ENCODE measurements at places on chromosomes 5 and 9.

- H3K4me1 ChIP-seq = no peaks in the 10 kb centered on the region
- H3K27ac ChIP-seq = no peak overlapping the region
- no peak for DNase-seq
- no peak overlapping the region for H3K4me3 ChIP-seq
- no peaks in the 10 kb centered on the region for H3K27me3 ChIP-seq
Observed at GRCh38 chr9:38035873-38036272, 33.2 kb downstream of the SHB start.

- no peaks in the 10 kb centered on the region for H3K4me1 ChIP-seq
- H3K27ac ChIP-seq = no peak overlapping the region
- H3K36me3 ChIP-seq = peaks cover 5% of the 10 kb centered on the region
- no peaks in the 10 kb centered on the region for H3K27me3 ChIP-seq
- H3K4me3 ChIP-seq = no peak overlapping the region
Observed at GRCh38 chr9:17824616-17825264, 245.9 kb downstream of the SH3GL2 start.

DNA sequence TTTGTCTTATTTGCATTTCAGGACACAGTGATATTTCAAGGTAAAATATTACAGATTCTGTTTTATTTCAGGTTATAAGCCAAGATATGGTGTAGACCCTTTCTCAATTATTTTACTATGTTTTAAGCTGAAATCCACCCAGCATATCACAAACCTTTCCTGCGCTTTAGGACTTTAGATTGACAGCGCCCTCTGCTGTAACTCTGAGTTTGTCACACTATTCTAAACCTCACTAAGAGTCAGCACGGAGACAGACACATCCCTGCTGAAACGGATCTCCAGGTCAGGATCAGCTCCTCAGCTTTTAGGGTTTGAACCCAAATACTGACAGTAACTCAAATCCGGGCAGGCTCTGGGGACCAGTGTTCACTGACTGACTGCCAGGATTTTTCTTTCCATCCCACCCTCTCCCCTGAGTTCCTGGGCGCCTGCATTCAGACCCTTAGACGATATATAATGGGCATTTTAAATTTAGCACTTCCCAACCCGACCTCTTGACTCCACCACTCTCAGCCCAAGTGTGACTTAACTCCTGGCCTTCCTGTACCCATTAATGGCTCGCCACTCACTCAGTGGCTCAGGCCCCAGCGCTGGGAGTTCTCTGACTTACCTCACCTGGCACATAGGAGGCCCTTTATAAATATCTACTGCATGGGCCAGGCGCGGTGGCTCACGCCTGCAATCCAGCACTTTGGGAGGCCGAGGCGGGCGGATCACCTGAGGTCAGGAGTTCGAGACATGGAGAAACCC is 33.5 kb downstream of the TLX3 start:
- H3K36me3 ChIP-seq = no peaks in the 10 kb centered on the region
- peaks cover 12% of the 10 kb centered on the region for H3K27me3 ChIP-seq
- no peak overlapping the region for H3K27ac ChIP-seq
- no peaks in the 10 kb centered on the region for H3K4me1 ChIP-seq
- peak; percentile 22 for DNase-seq
- H3K4me3 ChIP-seq = no peak overlapping the region

GRCh38 chr9:123168586-123168985 is 99.8 kb downstream of the STRBP start:
- H3K4me3 ChIP-seq = no peak overlapping the region
- no peak overlapping the region for H3K27ac ChIP-seq
- peaks cover 1% of the 10 kb centered on the region for H3K36me3 ChIP-seq
- H3K27me3 ChIP-seq = no peaks in the 10 kb centered on the region

DNA sequence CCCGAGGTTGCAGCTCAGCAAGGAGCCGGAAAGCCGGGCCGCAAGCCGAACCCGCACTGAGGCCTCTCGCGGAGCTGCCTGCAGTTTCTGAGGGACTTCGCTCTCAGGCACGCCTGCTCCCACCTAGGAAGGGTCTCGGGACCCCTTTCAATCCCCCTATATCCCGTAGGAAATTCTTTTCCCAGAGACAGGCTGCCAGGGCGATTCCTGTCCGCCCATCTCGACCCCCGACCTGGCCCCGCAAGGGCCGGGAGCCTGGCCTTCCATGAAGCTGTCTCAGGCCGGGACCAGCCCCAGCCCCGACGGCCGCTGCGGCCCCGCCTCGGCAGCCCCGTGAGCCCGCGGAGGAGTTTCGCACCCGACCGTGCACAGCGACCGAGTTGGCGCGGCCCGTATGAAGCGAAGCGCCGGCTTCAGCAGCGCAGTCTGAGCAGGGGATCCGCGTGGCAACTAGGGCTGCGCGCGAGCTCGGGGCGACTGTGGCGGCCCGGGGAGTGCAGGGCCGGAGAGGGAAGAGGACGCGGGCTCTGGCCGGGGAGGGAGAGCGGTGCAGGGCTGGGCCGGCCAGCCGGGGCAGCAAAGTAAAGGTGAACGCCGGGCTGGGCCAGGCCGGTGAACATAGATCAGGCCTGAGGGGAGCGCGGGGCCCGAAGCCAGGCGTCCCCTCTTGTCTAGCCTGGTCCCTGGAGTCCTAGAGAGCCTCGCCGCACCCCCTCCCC is 977 bp upstream of the PRDM12 start:
- H3K36me3 ChIP-seq = peaks cover 4% of the 10 kb centered on the region
- H3K27ac ChIP-seq = no peak overlapping the region
- H3K4me3 ChIP-seq = peak overlapping the region; percentile 75
- H3K27me3 ChIP-seq = peaks cover 67% of the 10 kb centered on the region
- H3K4me1 ChIP-seq = peaks cover 23% of the 10 kb centered on the region

DNA sequence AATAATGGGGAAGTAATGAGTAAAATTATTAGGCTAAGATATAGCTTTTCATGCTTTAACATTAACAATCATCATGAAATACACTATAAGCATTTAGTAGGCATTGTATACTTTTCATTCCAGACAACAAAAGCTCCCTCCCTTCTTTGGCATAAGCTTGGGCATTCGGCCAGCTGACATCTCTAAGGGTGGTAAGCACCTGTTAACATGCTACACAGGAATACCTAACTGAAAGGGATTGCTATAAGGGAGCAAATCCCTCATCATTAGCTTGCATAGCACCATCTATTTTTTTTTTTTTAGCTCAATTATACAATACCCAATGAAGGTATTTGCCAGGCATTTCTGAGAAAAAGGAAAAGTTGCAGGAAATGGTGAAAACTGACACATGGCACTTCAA is 16.6 kb downstream of the STRBP start:
- no peak overlapping the region for H3K27ac ChIP-seq
- H3K4me1 ChIP-seq = peaks cover 4% of the 10 kb centered on the region
- H3K36me3 ChIP-seq = no peaks in the 10 kb centered on the region
- no peaks in the 10 kb centered on the region for H3K27me3 ChIP-seq
- DNase-seq = no peak
- H3K4me3 ChIP-seq = no peak overlapping the region

- no peak overlapping the region for H3K4me3 ChIP-seq
- no peak overlapping the region for H3K27ac ChIP-seq
Observed at GRCh38 chr5:140005145-140005591, 37.9 kb downstream of the NRG2 start.

DNA sequence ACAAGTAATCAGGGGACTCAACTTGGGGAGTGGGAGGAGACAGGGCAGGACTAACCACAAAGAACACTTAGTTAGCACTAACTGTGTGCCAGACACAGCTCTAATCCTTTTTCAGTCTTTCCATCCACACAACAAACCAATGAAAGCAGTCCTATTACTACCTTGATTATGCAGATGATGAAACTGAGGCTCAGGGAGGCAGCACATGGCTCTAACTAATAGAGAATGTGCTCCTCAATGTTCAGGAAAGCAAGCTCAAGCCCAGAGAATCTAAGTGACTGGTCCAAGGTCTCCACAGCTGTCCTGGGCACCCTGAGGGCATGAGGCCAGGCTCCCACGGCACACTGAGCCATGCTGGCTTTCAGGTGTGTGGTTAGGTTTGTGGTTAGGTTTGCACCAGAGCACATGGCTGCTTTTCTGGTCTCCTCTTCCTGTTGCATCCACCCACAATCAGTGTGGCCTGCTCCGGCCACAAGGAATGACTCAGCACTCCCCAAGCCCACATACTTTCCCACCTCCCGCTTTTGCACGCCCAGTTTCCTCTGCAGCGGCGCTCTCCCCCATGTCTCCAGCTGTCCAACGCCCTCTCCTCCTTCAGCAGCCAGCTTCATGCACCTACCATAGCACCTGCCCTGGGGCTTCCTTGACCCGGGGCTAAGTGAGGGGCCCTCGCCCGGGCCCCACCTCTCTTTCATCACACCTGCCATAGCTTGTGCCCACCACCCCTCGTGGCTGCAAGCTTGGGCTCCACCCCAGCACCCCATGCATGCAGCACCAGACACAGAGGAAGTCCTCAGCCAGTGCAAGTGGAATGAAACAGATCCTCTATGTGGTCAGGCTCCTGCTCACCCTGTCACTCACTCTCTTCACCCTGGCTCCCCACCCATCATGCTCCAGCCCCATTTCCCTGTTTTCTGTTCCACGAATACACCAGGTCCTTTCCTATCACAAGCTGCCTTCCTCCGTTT is 133.1 kb downstream of the GABBR2 start:
- no peak for DNase-seq
- peaks cover 21% of the 10 kb centered on the region for H3K4me1 ChIP-seq
- peaks cover 44% of the 10 kb centered on the region for H3K27me3 ChIP-seq
- H3K36me3 ChIP-seq = no peaks in the 10 kb centered on the region

DNA sequence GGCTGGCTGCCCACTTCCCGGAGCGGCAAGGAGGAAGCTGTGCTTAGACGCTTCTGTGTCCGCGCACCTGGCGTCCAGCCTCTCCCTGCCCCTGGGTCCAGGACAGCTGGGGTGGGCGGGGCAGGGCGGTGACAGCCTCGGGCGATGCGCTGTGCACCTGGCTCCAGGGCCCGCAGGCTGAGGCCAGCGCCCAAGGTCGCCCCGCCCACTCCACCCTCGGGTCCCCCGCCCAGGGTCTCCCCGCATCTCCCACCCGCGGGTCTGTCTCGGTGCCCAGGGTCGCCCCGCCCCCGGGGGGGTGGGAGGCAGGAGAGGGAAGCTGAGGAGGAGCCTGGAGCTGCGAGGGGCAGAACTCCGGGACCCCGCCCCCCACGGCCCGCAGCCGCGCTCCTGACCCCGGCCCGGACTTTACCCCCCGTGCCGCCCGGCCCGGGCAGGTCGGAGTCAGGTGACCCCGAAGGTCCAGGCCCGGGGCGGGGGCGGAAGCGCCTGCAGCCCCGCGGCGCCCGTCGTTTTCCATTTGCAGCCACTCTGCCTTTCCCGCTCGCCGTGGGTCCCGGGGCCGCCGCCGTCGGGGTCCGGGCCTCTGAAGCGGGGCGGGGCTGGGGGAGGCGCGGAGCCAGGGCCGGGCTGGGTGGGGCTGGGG is at the start of gene ENTPD8:
Gene ENTPD8 (minus strand): TSS at position 69 of the 646 bp plus-strand sequence. CDS start 3,072 bp downstream, outside the sequence.
- peaks cover 41% of the 10 kb centered on the region for H3K27me3 ChIP-seq
- peaks cover 13% of the 10 kb centered on the region for H3K36me3 ChIP-seq
- peak within 1 kb of the TSS; percentile 72 for H3K4me3 ChIP-seq
- no peak for DNase-seq
- peaks cover 13% of the 10 kb centered on the region for H3K4me1 ChIP-seq

GRCh38 chr9:113535756-113536155 is 72.2 kb downstream of the RGS3 start:
- peaks cover 56% of the 10 kb centered on the region for H3K4me1 ChIP-seq
- H3K36me3 ChIP-seq = peaks cover 90% of the 10 kb centered on the region
- no peak overlapping the region for H3K4me3 ChIP-seq
- H3K27ac ChIP-seq = peak overlapping the region; percentile 76
- no peak for DNase-seq

DNA sequence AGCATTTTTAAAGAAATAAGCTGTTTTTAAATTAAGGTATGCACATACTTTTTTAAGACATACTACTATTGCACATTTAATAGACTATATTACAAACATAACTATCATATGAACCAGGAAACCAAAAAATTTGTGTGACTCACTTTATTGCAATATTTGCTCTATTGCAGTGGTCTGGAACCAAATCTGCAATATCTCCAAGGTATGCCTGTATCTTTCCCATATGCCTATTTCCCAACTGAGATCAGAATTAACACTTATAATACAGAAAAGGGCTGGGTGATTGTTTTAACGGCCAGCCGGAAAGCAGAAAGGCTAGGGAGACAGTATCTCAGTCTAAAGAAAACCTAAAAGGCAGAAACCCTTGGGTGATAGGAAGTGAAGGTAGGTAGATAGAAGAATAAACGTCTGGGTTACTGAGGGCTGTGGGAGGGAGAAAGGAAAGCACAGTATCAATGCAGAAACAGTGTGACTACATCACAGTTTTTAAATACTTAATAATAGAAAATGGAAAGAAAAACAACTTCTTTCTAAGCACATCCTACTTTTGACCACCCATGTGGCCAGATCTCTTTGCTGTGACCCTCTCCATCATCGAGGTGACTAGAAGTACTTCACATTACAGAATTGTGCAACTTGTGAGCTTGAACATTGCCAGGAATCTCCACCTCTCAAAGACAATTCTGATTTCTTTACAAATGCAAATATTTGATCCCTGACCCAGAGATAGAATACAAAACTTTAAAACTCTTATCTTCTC is 126.4 kb downstream of the LPAR1 start:
- DNase-seq = no peak
- no peaks in the 10 kb centered on the region for H3K27me3 ChIP-seq
- H3K4me1 ChIP-seq = no peaks in the 10 kb centered on the region
- H3K4me3 ChIP-seq = no peak overlapping the region
- no peaks in the 10 kb centered on the region for H3K36me3 ChIP-seq

- H3K4me3 ChIP-seq = no peak overlapping the region
- no peaks in the 10 kb centered on the region for H3K36me3 ChIP-seq
- H3K4me1 ChIP-seq = no peaks in the 10 kb centered on the region
Observed at GRCh38 chr5:141260458-141261237, 15.5 kb downstream of the PCDHB15 start.

GRCh38 chr5:149170299-149170698 is 29.0 kb downstream of the ABLIM3 start:
- no peak overlapping the region for H3K27ac ChIP-seq
- H3K4me1 ChIP-seq = no peaks in the 10 kb centered on the region
- DNase-seq = no peak

DNA sequence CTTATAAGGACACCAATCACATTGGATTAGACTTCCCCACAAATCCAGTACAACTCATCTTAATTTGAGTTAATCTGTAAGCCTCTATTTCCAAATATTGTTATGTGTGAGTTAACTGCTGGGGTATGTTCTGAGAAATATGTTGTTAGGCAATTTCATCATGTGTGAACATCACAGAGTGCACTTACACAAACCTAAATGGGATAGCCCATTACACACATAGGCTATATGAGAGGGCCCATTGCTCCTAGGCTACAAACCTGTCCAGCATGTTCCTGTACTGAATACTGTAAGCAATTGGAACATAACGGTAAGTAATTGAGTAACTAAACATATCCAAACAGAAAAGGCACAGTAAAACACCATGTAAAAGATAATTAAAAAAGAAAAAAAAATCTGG is 19.1 kb upstream of the ARSI start:
- no peaks in the 10 kb centered on the region for H3K36me3 ChIP-seq
- no peak overlapping the region for H3K4me3 ChIP-seq
- H3K27me3 ChIP-seq = peaks cover 29% of the 10 kb centered on the region

DNA sequence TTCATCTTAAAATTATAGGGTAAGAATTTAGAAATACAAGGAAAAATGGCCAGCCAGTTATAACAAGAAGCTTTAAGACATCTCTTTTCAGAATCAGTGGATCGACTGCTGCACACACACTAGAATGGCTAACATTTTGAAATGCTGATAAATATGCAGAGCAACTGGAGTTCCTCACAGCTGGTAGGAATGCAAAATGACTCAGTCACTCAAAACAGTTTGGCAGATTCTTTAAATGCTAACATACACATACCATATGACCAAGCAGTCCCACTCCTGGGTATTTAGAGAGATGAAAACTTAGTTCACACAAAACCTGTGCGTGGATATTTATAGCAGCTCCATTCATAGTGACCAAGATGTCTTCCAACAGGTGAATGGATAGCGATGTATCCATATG is 23.2 kb upstream of the PSAT1 start:
- no peak for DNase-seq
- no peak overlapping the region for H3K4me3 ChIP-seq
- no peak overlapping the region for H3K27ac ChIP-seq
- H3K4me1 ChIP-seq = no peaks in the 10 kb centered on the region

Data from effector memory CD8-positive, alpha-beta T cell (primary cell).